ENCODE measurements at places on chromosomes 5 and 9.

DNA sequence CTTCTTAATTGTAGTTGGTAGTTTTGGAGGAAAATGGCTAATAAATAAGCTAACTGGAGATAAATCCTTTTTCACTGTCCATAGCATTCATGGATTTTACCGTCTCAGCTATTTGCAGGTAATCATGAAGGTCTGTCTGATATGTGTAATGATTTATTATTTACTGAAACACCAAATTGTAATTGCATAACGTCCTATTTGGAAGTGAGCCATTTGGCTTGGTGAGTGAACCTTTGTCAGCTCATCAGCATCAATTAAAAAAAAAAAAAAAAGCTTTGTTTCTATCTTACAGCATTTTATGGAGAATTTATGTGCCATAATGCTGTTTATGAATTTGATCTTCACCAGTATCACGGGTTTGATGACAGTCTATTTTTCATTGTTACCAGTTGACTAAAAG is 20.2 kb downstream of the RECK start:
- no peak for DNase-seq

DNA sequence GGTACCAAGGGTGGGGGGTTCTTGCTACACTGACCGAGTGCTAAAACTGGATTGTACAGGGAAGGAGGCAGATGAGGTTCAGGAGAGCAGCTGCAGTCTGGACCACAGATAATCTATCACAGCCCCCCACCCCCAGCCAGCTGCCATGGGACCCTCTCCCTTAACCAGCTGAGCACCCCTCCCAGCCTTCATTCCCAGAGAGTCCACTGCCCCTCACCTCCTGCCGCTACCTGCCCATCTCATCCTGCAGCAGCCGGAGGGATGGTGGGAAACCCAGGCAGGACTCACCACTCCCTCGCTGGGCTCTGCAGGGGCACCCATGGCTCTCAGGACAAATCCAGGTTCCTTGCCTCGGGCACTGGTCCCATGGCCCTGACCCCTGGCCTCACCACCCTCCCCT is 66.7 kb downstream of the MRPL36 start:
- no peak for DNase-seq

GRCh38 chr5:141949511-141949910 is 8.5 kb downstream of the PCDH12 start:
- no peak for DNase-seq

- no peak for DNase-seq
These were observed 7.9 kb upstream of the NR4A3 start for GRCh38 chr9:99813739-99814138.

DNA sequence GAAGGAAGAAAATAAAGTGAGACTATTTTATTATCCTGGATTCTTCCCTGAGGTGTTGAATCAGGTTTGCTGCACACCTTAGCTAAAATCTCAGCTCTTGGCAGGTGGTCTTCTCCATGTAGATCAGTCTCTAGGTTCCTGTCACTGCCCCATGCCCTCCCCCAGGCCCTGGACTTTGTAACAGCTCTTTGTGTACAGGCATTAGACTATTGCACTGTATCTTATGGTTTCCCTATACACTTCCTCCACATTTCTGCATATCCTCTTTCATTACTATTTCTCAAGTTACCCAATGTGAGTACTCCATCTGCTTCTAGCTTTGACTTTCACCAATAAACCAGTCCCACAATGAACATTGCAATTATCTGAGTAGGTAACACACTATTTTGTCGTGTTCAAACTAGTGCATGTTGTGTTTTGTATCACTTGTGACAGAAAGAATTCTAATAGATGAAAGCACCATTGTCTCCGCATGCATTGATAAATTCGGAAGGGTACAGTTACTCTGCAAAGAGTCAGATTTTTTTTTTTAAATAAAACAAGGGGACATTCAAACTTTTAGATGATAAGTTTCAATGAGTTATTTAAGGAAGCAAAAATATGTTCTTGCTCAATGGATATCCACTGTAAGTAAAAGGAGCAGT is 1348.7 kb upstream of the C9orf72 start:
- DNase-seq = no peak
